ENCODE measurements at places on chromosomes 6 and 20. TPM values are rescaled to one million over a fixed set of nuclear protein-coding genes. Genes with fewer than 3 reads are reported as not detected.
A peak's percentile ranks its signal among the peaks of the same experiment; 100 is the strongest.

GRCh38 chr6:168095171-168095691, 16.2 kb upstream of the FRMD1 start:
- DNase-seq, result no peak

DNA sequence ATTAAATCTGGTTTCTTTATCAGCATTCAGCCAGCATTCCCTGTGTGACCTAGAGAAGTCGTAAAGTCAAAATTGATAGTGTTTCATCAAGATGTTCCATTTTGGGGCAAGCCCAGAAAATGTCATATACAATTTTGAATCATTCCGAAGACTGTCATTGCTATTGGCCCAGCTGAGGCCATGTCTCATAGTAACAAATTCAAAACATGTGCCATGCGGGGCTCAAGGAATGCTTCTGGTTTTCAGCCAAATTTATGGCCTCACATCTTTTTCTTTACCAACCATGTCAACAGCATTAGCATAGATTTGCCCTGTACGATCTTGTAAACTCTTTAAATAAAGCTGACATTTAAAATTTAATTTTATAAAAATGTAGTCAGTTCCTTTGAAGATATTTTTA, 314.7 kb downstream of the PAX1 start:
- DNase-seq, result no peak

Gene C6orf89
- 17.8 TPM for total RNA-seq

DNA sequence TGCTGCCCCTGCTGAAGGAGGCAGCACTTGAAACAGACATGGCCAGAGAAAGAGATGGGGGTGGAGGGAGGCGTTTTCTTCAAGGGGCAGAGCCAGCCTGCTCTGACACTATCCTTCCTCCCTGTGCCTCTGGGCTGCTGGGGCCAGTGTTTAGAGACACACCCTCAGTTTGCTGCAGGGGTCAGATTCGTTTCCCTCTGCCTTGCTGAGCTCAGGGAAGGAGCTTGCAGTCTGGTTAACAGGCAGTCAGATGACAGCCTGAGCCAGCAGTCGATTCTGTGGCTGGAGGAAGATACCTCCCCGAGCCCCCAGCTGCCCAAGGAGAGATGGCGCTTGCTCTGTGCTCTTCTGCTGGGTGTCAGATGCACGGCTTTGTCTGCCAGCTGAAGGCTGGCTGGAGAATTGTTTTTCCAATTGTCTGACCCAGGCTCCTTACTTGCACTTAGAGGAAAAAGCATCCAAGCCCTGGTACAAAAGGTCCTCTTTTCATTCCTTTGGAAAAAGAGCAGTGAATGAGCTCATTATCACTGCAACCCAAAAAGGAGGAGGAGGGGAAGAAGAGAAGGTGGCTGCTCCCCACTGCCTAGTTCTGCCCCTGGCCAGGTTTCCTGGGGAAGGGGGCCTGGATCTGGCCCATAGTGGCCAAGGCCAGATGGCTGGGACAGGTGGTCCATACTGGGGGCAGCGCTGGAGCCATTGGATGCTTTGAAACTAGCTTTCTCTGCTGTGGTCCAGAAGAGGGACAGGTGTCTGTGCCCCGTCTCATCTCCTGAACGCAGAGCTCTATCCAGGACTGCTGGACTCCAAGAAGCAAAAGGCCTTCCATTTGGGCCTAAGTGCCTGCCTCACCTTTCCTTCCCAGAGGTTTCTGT, 88.2 kb downstream of the TCP11 start:
- DNase-seq, result peak; percentile 70

Gene GHRH
- total RNA-seq, result not detected
